A375 (cell line): ENCODE measurements at places on chromosomes 2 and 18. TPM values are rescaled to one million over a fixed set of nuclear protein-coding genes. Genes with fewer than 3 reads are reported as not detected.

CDH7 gene
- 0.04 and 0.08 TPM in 2 replicates for total RNA-seq

LIMS3 gene
- total RNA-seq, result 0.11 TPM in 1 of 2 replicates, not detected in the other

STK36 gene
- total RNA-seq, result 11.4 and 15.2 TPM in 2 replicates

KYNU gene
- total RNA-seq, result 31.0 and 48.3 TPM in 2 replicates

INSIG2 gene
- total RNA-seq, result 1.4 and 5.3 TPM in 2 replicates

HOXD3 gene
- total RNA-seq, result 0.90 and 2.7 TPM in 2 replicates

CCDC74B gene
- total RNA-seq, result 16.5 and 21.1 TPM in 2 replicates

SCTR gene
- total RNA-seq, result not detected in 2 replicates

STAT4 gene
- 0.11 TPM in 1 of 2 replicates, not detected in the other for total RNA-seq

VWC2L gene
- total RNA-seq, result not detected in 2 replicates

COLEC12 gene
- total RNA-seq, result 1.9 and 2.4 TPM in 2 replicates

DSG1 gene
- total RNA-seq, result not detected in 2 replicates
